ENCODE measurements at places on chromosomes 7 and 10.

GRCh38 chr10:123808906-123809305 lies 82.7 kb downstream of the CPXM2 start:
- DNase-seq, result no peak

- no peak for DNase-seq
These were observed 242.9 kb downstream of the GRID1 start for GRCh38 chr10:86123715-86124114.

DNA sequence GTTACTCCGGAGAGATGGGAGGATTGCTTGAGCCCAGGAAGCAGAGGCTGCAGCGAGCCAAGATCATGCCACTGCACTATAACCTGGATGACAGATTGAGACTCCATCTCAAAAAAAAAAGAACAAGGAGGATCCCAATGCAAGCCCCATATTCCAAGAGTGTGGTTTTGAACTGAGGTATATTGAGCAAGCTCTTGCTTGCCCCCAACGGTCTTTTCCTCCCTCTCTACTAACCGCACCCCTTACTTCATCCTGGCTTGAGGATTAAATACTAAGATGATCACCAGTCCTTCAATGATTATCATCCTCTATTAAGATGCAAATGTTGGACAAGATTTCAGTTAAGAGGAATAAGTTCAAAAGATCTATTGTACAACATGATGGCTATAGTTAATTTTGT lies 12.5 kb upstream of the SRGN start:
- DNase-seq, result no peak

DNA sequence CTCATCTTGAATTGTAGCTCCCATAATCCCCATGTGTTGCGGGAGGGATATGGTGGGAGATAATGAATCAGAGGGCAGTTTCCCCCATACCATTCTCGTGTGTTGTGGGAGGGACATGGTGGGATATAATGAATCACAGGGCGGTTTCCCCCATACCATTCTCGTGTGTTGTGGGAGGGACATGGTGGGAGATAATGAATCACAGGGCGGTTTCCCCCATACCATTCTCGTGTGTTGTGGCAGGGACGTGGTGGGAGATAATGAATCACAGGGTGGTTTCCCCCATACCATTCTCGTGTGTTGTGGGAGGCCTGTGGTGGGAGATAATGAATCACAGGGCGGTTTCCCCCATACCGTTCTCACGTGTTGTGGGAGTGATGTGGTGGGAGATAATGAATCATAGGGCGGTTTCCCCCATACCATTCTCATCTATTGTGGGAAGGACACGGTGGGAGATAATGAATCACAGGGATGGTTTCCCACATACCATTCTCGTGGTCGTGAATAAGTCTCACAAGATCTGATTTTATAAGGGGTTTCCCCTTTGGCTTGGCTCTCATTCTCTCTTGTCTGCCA lies 271.0 kb downstream of the MAD1L1 start:
- peak; percentile 32 for DNase-seq

DNA sequence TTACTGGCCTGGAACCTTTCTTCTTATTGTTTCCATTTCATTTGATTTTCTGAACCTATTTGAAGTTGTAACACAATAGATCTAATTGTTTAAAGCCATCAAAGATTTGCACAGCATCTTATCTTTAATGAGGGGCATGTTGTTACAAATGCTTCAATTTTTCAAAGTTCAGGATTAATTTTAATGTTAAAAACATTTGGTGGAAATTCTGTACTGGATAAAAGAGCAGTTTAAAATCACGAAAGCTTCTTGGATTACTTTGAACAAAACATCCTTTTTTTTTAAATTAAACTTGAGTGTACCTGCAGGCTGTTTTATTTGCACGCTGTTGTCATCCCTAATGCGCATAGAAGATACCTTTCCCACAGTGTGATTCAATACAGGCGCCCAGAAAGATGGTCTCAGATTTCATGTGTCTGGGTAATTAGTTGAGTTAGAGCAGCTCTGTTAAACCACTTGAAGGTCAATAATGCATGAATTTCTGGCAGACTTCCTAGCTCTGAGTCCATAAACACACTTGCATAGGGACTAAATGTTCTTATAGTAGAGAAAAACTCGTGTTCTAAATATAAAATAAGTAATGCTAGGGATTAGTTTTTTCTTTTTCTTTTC lies 29.3 kb upstream of the DDX50 start:
- no peak for DNase-seq

- no peak for DNase-seq
These were observed 417.0 kb downstream of the TYW1 start for GRCh38 chr7:67413670-67414069.

GRCh38 chr7:101985057-101985902 lies 167.9 kb downstream of the CUX1 start:
- no peak for DNase-seq

DNA sequence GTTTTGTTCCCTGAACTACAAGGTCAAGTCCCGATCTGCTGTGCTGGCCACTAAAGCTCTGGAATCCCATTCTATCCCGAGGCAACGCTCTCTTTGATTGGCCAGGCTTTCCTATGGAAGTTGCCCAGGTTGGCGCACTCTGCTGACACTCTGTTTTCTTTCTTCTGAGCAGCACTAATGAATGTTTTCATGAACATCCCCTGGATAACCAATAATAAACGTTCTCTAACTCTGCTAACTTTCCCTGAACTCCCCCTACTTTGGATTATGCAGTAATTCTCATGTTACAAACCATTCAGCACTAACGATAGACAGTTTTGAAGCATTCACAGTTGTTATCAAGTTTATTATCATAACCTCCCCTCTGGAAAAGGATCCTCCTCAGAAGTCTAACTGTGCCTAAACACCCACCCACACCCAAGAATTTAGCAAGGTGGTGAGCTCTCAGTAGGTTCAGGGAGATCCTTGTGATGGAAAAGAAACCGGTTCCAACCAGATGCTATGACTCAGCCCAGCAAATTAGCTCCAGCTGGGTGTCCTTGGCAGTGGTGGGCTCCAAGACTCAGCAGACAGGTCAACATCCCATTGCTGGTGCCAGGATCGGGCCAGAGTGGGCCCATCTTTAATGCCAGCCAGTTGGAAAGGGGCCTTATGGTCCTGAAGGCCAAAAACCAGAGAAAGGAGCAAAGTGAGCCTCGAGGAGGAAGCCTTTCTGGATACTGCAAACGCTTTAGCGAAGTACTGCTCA lies 68.4 kb downstream of the CREB3L2 start:
- DNase-seq, result no peak

DNA sequence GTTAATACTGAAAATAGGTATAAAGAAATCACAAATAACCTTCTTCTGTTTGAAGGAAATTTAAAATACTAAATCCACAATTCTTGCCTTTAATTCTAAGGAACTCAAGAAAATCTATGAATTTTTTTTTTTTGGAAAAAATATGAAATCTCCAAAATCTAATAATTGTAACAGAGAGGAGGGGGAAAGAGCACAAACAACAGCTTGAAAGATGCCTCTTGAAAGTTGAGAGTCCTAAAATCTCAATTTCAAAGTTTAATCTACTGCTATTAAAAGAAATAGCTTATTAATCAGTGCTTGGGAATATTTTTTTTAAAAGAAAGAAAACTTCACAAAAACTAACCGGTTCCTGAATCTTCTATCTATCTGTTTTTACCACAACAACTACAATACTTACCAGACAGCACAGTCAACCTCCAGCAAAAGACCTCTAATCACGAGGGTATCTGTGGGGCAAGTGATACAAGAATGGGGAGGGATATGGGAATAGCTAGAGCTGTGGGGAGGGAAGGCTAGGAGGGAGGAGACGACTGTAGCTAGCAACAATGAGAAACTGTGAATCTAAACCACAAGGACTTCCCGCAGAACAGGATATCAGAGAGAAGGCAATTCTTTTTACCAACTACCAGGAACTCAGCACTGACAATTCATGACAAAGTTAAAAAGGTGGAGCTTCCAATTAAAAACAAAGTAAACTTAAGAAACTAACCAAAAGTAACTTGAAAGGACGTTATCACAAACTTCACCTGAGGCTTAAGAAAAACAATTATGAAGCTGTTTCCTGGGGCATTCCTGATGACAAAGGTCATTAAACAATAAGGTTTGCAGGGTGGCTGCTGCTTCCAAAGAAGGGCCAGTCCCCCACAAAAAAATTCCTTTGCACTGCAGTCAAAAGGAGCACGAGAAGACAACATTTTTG lies at the start of gene USP54:
USP54 (minus strand) TSS at position 462 of the 919 bp plus-strand sequence. CDS start 15,684 bp downstream, outside the sequence.
- DNase-seq, result no peak

GRCh38 chr7:111212857-111213523 lies 122.1 kb downstream of the LRRN3 start:
- DNase-seq, result no peak

GRCh38 chr10:60283397-60283796 lies 106.3 kb downstream of the ANK3 start:
- DNase-seq, result no peak

DNA sequence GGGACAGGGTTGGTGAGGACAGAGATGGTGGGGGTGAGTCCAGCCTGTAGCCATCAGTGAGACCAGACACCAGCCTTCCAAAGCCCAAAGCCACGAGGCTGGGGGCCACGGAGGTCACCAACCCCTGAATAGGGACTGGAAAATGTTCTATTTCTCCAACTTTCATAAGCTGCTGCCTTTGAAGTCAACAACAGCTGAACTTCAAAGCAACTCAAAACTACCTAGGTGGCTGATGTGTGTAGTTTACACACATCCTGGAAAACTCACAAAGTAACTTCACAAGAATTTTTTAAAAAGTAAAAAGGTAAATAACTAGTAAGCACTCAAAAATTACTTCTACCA lies 88.8 kb downstream of the CHST15 start:
- DNase-seq, result no peak

DNA sequence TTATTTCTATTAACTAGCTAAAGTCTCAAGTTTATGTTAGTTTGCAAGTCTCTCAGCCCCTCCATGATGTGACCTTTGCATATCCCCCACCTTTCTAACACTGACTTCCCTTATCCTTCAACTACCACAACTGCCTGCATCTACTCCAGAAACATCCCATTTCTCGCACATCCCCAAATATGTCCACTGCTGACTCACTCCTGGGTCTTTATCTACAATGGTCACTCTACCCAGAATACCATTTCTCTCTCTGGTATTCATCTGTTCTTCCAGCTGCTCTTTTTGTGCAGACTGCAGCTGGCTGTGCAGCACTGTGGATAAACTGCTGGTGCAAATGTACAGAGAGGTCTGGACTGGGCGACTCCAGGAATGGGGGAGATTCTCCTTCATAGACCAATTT lies 32.7 kb upstream of the PRSS1 start:
- no peak for DNase-seq

- DNase-seq, result peak; percentile 49
These were observed 1.2 kb downstream of the AGAP3 start for GRCh38 chr7:151087245-151088018.

GRCh38 chr10:8049865-8050555 lies 4.5 kb upstream of the GATA3 start:
- DNase-seq, result no peak

DNA sequence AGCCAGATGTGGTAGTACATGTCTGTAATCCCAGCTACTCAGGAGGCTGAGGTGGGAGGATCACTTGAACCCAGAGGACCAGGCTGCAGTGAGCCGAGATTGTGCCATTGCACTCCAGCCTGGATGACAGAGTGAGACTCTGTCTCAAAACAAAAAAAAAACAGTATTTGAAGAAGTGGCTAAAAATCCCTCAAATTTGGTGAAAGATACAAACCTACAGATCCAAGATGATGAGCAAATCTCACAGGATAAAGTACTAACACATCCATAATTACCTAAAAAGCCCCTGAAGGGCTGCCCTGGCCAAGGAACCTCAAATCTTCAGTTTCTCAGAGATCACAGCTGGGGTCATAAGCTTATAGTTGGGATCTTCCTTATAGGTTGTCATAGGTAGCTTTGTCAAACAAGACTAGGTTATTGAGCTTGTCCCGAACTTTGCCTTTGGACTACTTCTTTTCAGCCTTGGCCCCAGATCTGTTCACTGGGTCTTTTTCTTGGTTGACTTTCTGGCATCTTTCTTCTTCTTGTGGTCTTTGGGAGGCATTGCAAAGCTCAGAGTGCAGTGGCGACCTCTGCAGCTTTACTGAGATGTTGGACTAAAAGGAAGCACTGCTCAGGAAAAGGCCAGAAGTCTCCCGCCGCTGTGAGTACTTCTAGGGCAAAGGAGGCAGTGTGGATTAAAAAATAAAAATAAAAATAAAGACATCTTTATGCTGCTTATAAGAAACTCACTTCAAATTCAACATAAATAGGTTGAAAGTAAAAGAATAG lies 28.6 kb upstream of the SAR1A start:
- no peak for DNase-seq

DNA sequence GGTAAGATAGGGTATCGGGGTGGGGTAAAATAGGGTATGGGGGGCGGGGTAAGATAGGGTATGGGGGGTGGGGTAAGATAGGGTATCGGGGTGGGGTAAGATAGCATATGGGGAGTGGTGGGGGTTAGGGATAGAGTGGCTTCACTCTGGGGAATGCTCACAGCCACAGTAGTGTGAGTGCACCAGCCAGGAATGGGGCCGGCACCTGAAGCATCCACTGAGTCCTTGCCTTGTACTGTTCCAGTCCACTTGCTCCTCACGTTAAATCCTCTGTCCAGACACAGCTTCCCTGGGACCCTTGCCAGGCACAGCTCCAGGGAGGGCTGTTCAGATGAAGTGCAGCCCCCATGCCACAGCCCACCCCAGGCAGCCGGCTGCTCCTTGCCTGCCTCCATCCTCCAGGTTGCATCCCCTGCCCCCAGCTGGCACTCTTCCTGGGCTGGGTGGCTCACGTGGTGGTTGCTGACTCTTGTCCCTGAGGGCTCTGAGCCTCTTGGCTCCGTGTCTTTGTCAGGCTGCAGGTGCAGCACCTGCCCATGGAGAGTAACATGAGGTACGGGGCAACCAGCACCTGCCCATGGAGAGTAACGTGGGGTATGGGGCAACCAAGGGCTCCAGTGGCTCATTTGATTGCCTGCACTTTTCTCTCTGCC lies 268.4 kb downstream of the TCERG1L start:
- DNase-seq, result no peak

- DNase-seq, result no peak
These were observed 182.5 kb upstream of the PRSS58 start for GRCh38 chr7:142440219-142440905.

GRCh38 chr10:35382096-35382495 lies 45.8 kb downstream of the CCNY start:
- no peak for DNase-seq

- no peak for DNase-seq
These were observed 363.7 kb downstream of the BMPER start for GRCh38 chr7:34269084-34269483.

DNA sequence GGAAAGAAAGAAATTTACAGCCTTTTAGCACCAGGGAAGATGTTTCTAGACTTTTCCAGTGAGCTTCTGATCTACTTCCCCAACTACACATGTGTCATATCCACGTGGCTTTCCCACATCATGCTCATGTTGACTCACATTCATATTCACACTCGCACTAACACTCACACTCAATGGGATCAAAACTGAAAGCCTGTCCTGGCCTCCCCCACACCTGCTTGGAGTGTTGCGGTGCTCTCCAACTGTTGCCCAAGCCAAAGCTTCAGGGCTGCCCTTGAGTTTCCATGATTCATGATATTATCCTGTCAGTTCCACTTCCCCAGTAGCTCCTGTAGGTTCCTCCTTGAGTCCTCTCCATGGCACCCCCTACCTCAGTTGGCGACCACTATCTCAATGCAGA lies 444.4 kb downstream of the GATA3 start:
- DNase-seq, result no peak
